ENCODE measurements at places on chromosomes 16 and 17.
A peak's percentile ranks its signal among the peaks of the same experiment; 100 is the strongest.

- H3K27me3 ChIP-seq: no peaks in the 10 kb centered on the region
- H3K4me1 ChIP-seq: no peaks in the 10 kb centered on the region
Measured at GRCh38 chr16:60200161-60200560, 1466.0 kb upstream of the GOT2 start.

DNA sequence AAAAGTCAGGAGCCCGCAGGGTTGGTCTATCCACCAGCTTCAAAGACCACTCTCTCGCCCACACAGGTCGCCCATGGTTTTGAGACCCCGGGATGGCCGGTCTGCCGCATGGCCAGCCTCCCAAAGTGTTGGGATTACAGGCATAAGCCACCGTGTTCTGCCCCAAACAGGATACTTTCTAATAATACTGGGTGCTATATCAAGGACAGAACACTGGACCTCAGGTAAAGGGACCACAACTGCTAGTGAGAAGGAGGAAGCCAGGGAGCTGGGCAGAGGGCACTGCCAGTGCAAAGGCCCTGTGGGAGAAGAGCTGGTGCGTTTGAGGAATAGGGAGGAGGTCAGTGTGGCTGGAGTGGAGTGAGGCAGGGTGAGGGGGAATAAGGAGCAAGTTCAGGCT lies 34.1 kb downstream of the IL21R start:
- H3K4me1 ChIP-seq: peaks cover 5% of the 10 kb centered on the region
- no peaks in the 10 kb centered on the region for H3K27me3 ChIP-seq
- no peak overlapping the region for H3K4me3 ChIP-seq
- H3K27ac ChIP-seq: no peak overlapping the region
- H3K36me3 ChIP-seq: peaks cover 60% of the 10 kb centered on the region
- DNase-seq: no peak

DNA sequence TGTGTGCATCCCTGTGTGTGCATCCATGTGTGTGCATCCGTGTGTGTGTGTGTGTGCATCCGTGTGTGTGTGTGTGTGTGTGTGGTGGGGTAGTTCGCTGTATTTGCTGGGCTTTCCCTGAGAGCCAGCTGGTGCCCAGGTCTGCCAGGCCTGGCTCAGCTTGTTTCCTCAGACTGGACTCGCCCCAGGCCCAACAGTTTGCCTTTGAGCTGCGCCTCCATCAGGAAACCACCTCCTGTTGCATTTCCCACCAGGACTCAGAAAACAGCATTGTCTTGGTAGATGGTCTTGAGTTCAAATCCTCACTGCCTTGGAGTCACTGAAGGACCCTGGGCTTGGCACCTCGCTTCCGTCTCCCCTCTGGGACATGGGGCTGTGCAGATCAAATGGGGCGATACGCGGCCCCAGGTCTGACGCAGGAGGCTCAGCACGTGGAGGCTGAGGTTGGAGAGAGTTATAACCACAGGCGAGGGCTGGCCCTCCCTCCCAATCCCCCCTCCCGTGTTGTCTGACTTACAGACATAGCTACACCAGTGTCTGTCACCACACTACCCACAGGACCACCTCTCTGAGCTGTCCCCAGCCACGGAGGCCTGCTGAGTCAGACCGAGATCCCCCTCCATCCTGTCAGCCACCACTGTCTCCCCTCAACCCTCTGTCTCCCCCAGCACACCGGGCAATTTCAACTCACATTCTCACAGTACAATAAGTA lies 4.7 kb downstream of the ITGAE start:
- peaks cover 26% of the 10 kb centered on the region for H3K4me1 ChIP-seq
- H3K27me3 ChIP-seq: no peaks in the 10 kb centered on the region
- DNase-seq: peak; percentile 85

DNA sequence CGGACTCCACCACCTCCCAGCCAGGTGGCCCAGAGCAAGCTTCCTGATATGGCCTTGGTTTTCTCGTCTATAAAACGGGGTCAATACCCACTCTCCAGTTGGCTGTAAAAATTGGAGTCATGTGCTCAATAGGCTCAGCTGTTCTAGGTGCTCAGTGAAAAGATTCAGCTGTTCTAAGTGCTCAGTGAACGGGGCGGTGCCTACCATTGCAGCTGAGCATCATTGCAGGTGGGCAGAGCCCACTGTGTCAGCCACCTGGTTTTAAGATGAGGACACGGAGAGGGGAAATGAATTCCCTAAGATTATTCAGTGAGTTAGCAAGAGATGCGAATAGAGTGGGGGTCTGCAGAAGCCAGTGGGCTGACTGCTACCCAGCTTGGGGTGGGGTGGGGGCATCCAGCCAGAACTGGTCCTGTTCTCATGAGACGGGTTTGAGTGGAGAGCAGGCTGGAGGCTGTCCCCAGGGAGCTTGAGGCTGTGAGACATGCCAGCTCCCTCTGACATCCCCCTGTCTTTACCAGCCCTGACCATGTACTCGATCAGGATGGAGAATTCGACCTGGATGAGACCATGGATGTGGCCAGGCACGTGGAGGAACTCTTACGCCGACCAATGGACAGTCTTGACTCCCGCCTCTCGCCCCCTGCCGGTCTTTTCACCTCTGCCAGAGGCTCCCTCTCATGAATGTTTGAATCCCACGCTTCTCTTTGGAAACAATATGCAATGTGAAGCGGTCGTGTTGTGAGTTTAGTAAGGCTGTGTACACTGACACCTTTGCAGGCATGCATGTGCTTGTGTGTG lies 21.9 kb downstream of the STAT5A start:
- DNase-seq: no peak
- H3K27ac ChIP-seq: no peak overlapping the region
- peaks cover 46% of the 10 kb centered on the region for H3K4me1 ChIP-seq
- peaks cover 30% of the 10 kb centered on the region for H3K36me3 ChIP-seq
- H3K27me3 ChIP-seq: no peaks in the 10 kb centered on the region

DNA sequence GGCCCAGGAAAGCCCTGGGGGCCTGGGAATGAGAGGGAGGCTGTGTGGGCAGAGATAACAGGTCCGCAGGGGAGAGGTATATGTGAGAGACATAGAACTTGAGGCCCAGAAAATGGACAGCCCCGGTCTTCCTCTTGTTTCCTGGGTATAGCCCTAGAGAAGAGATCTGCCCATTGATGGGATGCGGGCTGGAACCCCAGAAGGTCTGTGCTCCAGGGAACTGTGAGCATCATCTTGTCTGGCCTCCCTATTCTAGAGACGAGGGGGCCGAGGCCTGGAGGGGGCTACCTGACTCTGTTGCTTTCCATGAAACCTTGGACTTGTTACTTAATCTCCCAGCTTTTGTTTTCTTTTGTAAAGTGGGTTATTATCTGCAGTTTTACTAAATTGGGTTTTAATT lies 53.9 kb downstream of the NKD1 start:
- peaks cover 36% of the 10 kb centered on the region for H3K4me1 ChIP-seq
- no peak overlapping the region for H3K4me3 ChIP-seq
- no peak for DNase-seq
- no peak overlapping the region for H3K27ac ChIP-seq

DNA sequence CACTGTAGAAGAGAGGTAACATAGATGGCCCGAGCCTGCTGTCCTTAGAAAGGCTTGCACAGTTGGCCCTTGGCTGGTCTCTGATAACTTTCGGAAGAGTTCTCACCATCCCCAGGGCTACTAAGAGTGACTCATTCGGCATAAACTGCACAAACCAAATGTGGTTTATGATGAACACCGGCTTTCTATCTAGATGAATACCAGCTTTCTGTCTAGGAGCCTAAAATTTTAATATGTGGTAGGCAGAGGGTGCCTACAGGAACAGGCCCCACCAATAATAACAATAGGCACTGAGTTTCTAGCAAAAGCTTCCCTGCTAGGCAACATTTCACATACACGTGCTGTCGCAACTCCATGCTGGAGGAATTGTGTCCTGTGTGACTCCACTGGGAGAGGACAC lies 15.4 kb downstream of the CNOT1 start:
- no peaks in the 10 kb centered on the region for H3K4me1 ChIP-seq
- DNase-seq: no peak
- peaks cover 11% of the 10 kb centered on the region for H3K36me3 ChIP-seq
- H3K27me3 ChIP-seq: no peaks in the 10 kb centered on the region
- no peak overlapping the region for H3K27ac ChIP-seq
- no peak overlapping the region for H3K4me3 ChIP-seq

- H3K27me3 ChIP-seq: no peaks in the 10 kb centered on the region
- H3K36me3 ChIP-seq: no peaks in the 10 kb centered on the region
- no peak overlapping the region for H3K27ac ChIP-seq
- no peaks in the 10 kb centered on the region for H3K4me1 ChIP-seq
Measured at GRCh38 chr16:15900357-15900756, 12.0 kb upstream of the CEP20 start.

GRCh38 chr16:85004587-85005205 lies 6.6 kb downstream of the ZDHHC7 start:
- no peak for DNase-seq
- no peaks in the 10 kb centered on the region for H3K27me3 ChIP-seq
- peaks cover 46% of the 10 kb centered on the region for H3K4me1 ChIP-seq
- H3K4me3 ChIP-seq: no peak overlapping the region
- H3K27ac ChIP-seq: no peak overlapping the region
- H3K36me3 ChIP-seq: no peaks in the 10 kb centered on the region

DNA sequence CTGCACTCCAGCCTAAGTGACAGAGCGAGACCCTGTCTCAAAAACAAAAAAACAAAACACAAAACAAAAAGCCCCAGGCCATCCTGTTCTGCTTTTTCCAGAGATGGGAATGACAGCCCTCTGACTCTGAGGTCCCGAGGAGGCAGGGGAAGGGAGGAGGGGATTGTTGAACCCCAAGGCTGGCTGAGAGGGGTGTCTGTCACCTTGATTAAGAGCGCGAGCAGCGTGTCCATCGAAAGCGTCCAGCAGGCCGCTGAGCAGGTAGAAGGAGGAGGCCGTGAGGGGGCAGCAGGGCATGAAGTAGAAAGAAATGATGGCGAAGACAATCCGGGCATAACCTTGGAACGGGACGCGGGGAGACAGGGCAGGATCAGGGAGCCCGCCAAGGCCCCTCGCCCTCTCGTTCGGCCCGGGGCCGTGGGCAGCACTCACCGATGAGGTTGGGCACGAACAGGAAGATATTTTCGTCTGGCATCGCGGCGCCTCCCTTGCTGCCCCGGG lies 593 bp downstream of the CDIPT start:
- no peaks in the 10 kb centered on the region for H3K27me3 ChIP-seq
- H3K36me3 ChIP-seq: peaks cover 7% of the 10 kb centered on the region
- H3K27ac ChIP-seq: peak overlapping the region; percentile 92

DNA sequence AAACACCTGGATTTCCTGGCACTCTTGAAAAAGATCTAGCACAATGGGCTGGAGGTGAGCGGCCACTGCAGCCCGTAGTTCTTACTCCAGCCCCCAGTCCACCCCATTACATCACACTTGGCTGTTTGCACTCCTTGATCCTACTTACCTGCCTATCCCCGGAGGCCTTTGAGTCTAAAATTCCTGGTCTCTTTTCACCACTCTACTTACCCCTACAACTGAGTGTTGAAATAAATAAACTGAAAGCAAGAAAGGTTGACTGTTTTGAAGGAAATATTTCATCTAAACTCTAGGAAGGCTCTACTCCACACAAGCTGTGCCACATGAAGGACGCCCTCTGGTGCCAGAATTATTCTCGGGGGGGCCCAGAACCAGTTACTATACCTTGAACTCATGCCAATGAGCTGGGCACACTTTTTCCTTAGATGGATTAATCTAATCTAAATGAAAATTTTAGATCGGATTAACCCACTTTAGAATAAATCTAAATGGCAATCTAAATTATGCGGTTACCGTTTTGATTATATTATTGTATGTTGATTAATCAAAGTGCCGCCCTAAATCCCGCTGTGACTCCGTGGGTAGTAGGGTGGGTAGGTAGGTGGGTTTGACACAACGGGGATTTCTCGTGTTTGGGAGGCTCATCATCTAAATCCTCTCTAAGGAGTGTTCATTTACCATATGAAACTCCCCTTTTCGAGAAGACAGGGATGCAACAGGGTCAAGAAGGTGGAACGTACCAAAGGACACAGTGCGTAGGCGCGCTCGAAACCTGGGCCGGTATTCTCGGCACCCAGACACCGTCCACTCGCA lies 651 bp upstream of the EIF1 start:
- H3K4me3 ChIP-seq: peak overlapping the region; percentile 71
- peaks cover 31% of the 10 kb centered on the region for H3K4me1 ChIP-seq
- no peaks in the 10 kb centered on the region for H3K27me3 ChIP-seq
- DNase-seq: peak; percentile 76
- H3K36me3 ChIP-seq: peaks cover 36% of the 10 kb centered on the region
- H3K27ac ChIP-seq: peak overlapping the region; percentile 100

GRCh38 chr16:63882576-63882975 lies 1239.3 kb downstream of the CDH11 start:
- H3K4me1 ChIP-seq: no peaks in the 10 kb centered on the region
- no peaks in the 10 kb centered on the region for H3K36me3 ChIP-seq
- DNase-seq: no peak
- no peak overlapping the region for H3K4me3 ChIP-seq
- H3K27ac ChIP-seq: no peak overlapping the region

DNA sequence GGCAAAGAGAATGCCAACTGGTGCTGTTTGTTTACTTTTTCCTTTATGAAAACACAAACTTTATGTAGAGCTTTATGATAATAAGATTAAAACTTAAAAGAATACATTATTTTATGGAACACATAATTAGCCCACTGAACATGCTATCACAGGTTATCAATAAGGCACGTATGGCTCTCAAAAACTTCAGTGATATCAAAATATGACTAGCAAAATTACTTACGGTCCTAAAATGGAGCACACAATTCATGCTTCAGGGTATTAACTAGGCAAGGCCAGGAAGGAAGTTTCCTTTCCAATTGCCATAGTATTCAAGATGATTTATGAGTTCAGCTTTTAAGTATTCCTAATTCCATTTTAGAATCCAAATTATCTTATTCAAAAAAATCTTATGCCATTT lies 3.6 kb downstream of the RNF43 start:
- no peaks in the 10 kb centered on the region for H3K27me3 ChIP-seq
- no peak overlapping the region for H3K4me3 ChIP-seq
- H3K36me3 ChIP-seq: no peaks in the 10 kb centered on the region

DNA sequence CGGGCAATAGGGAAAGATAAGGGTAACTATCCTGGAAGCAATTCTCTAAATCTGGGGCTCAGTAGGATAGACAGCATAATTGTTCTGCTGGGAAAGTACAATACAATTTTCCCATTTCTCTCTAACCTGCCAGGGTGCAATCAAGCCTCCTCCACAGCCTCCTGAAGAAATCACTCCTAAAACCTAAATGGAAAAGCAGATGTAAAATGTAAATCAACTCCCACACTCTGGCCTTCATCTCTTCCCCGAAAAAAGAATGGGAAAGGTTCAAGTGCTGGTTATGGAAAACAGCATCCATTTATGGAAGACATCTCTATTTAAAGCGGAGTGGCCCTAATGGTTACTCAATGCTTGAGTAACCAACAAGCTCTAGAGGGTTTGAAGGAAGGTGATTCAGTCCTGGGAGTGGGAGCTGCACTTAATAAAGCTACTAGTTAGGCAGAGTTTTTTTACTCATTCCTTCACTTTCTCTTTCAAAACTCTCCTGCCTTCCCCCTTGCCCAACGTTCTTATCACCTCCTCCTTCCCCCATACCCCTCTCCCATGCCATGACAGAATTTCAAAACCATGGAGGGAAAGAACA lies 5.1 kb downstream of the MMD start:
- no peaks in the 10 kb centered on the region for H3K27me3 ChIP-seq
- H3K4me3 ChIP-seq: no peak overlapping the region
- DNase-seq: no peak
- no peak overlapping the region for H3K27ac ChIP-seq
- no peaks in the 10 kb centered on the region for H3K36me3 ChIP-seq

All from CD8-positive, alpha-beta memory T cell (primary cell).